NCI-H2081 (cell line): ENCODE measurements at places on chromosomes 1 and 21.

- peak; percentile 90 for DNase-seq
Observed at GRCh38 chr1:67713057-67713846, 28.3 kb downstream of the GADD45A start.

DNA sequence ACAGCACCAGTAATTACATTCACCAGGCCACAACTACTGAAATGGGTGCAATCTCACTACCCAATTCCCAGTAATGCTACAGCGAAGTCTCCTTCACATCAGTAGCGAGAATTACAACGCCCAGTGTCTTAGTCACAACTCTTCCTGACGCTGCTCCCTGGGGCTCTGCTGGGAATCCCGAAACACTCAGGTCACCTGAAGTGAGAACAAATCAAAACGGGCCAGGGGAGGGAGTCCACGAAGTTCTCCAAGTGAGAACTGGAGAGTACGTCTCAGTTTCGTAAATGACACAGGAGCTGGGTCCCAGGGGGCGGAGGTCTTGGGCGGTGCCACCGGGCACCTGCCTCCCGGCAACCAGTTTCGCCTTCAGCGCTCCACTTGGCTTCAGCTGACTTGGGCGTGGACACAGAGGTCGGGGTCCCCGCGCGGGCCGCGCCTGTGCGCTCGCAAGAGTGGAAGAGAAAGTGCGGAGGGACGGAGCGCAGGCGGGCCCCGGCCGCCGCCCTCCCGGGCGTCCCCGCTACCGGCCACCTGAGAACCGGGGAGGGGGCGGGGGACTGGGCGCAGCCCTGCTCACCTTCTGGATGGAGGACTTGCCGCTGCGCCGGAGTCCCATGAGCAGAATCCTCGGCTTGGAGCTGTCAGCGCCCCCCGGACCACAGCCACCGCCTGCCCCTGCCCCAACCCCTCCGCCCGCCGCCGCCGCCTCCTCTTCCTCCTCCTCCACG, 575 bp downstream of the RRAGC start:
- peak; percentile 51 for DNase-seq

- DNase-seq = no peak
Observed at GRCh38 chr1:211812584-211812983, 18.0 kb downstream of the LPGAT1 start.

DNA sequence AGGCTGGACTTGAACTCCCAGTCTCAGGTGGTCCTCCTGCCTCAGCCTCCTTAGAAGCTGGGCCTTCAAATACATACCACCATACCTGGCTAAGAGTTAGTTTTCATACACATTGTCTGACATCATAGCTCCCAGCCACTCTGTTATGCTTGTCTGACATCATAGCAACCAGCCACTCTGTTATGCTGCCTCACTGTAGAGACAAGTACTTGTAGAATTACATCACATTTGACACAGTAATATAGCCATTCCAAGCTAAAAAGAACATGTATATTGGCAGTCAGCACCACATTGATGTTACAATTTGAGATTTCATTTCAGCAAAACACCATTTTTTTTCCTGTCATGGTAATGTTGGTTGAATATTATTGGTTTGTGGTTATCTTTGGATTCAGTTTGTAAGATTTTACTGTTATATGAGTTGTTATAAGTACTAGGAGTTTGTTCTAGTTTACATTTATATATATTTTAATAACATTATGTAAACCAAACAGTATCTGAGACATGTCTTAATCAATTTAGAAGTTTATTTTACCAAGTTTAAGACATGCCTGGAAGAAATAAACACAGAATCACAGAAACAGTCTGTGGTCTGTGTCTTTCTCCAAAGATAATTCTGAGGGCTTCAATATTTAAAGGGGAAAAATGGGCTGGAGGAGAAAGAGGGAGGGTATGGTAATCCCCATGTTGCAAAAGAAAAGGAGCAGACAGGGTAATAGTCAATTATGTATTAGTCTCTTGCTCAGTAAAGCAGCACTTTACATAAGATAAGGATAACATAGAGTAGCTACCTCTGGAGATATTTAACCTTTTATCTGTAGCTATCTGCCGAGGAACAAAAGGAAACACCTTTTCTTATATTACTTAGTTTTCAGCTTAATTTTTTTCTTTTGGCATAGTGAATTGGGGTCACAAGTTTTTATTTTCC, 43.0 kb downstream of the XPR1 start:
- no peak for DNase-seq

GRCh38 chr1:59828160-59828559, 13.4 kb downstream of the HOOK1 start:
- DNase-seq = no peak

DNA sequence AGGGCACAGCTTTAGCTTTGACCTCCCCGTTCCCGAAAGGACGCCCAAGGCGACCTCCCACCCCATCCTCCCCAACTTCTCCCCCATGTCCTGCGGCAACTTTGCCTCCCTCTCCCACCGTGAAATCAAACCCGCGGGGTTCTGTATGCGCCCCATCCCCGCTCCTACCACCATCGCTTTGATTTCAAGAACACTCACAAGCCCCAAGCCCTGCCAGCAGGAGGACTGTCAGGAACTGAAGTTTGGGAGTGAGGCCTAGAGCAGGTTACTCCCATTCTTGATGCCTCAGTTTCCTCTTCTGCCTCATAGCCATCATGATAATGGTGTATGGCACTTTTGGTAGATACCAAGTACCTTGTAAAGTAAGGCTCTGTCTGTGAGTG, 2.3 kb downstream of the PTPRU start:
- DNase-seq = no peak

GRCh38 chr1:3050603-3051002, 18.4 kb upstream of the PRDM16 start:
- DNase-seq = no peak

DNA sequence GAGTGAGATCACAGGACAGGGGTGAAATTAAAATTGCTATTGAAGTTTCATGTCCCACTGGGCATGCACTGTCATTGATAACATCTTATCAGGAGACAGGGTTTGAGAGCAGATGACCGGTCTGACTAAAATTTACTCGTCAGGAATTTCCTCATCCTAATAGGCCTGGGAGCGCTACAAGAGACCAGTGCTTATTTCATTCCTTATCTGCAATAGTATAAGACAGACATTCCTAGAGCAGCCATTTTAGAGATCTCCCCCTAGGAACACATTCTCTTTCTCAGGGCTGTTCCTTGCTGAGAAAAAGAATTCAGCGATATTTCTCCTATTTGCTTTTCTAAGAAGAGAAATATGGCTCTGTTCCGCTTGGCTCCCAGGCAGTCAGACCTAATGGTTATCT, 181.4 kb upstream of the ETV3 start:
- no peak for DNase-seq

- no peak for DNase-seq
Observed at GRCh38 chr1:11912000-11912399, 14.2 kb downstream of the KIAA2013 start.

DNA sequence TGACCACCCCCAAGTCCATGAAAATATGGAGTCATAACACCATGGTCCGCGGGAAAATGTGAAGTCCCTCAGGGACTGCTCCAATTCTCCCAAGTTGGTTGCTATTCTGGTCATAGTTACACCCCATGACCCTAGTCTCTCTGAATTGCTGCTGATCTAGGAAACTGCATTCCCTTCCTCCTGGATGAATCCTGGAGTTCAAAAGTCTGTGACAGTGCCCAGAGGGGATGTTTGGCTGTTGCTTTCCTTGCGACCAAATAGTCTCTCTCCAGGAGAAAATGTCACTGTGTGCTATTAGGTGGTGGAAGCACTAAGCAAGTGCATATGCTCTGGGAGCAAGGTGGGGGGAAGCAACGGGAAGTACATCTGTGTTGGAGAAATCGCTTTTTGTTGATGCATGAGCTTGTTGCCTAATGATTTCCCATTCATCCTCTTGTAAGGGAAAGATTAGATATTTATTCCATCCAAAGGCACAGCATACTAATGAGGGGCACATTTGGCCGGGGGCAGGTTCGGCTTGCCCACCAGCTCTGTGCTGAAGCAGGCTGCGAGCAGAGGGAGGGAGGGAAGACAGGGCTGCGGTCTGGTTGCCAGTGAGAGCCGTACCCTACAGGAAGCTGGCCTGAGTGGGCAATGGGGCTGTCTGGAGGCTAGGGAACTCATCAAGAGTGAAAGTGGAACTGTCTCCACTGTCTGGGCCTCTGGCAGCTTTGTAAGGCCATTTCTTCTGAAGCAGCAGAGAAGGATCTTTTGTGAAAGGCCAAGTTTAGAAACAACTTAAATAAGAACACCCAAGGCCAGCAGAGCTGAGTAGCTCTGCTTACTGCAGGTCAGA, 27.2 kb downstream of the SYT6 start:
- DNase-seq = no peak

DNA sequence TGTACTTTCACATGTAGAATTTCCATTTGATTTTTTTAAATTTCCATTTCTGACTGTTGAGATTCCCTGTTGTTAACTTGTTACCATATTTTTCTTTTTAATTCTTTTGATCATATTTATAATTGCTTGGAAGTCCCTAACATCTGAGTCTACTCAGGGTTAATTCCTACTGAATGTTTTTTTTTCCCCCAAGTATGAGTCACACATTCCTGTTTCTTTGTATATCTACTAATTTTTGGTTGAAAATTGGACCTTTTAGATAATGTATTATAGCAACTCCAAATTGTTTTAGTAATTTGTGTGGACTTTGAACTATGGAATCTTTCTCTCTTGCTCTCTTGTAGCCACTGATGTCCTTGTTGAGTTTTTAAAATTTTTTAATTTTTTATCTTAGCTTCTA, 54.6 kb downstream of the STXBP3 start:
- DNase-seq = no peak

- DNase-seq = peak; percentile 83
Observed at GRCh38 chr1:226110249-226111097, 48.0 kb downstream of the H3-3A start.

GRCh38 chr1:234613128-234613875, 3.3 kb upstream of the IRF2BP2 start:
- peak; percentile 78 for DNase-seq

DNA sequence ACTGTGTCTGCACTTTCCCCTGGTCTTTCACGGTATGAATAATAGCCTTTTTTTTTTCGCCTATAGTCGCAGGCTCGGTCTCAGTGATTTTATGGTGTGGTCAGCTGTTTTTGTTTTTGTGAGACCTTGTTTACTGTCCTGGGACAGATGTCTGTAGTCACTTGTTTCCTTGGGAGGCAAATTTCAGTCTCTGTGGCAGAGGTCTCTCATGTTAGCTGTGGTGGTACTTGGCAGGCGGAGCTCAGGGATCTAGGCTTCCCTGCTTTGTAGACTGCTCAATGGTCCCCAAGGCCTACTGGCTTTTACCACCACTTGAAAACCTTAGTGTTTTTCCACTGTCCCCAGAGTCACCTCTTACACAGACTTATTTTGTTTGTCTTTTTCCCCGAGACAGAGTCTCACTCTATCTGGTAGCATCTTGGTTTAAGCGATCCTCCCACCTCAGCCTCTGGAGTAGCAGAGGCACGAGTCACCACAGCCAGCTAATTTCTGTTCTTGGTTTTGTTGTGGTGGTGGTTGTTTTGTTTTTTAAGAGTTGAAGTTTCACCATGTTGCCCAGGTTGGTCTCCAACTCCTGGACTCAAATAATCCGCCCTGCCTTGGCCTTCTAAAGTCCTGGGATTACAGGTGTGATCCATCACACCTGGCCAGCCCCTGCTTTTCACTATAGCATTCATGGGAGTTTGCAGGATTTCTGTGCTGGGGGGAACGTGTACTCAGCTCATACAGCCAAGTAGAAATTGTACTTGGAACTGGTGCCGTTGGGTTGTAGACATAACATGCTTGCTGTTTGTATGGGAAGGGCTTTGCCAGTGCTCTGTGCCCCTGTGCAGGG, 10.3 kb downstream of the RNU1-2 start:
- DNase-seq = no peak
